Renal cortex interstitium (tissue), 15 donors: ENCODE measurements at places on chromosomes 6 and 20. TPM values are rescaled to one million over a fixed set of nuclear protein-coding genes. Genes with fewer than 3 reads are reported as not detected.

CCN6 gene
- 3.3 TPM for polyA plus RNA-seq

VWA7 gene
- polyA plus RNA-seq, result 13.9 TPM

KIF6 gene
- polyA plus RNA-seq, result 4.0 TPM

- no peak for DNase-seq
These were observed 101.8 kb downstream of the TRERF1 start for GRCh38 chr6:42349753-42350511.

DNA sequence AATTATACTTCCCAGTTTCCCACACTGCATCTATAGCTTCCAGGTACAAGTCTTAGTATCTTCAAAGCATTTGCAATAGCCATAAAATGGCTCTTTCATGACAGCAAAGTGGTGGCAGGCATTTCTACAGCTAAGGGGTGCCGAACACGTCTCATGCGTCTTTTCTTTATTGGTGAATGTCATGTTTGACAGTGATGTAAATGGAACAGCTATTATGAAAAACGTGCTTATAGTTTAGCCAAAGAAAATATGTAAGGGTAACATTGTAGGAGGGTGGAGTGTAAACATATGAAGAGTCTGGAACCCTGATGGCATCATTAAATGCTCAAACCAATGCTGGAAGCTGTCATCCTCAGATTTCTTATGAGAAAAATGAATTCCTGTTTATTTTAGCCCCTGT is 37.9 kb downstream of the COL11A2 start:
- no peak for DNase-seq

GRCh38 chr6:140281236-140281635 is 906.8 kb upstream of the CITED2 start:
- no peak for DNase-seq

- no peak for DNase-seq
These were observed 329.2 kb downstream of the DHX35 start for GRCh38 chr20:39291301-39291700.

- no peak for DNase-seq
These were observed 672.4 kb upstream of the MARCKS start for GRCh38 chr6:113184736-113185135.

- DNase-seq, result no peak
These were observed 5.1 kb downstream of the PERP start for GRCh38 chr6:138101946-138102731.

DNA sequence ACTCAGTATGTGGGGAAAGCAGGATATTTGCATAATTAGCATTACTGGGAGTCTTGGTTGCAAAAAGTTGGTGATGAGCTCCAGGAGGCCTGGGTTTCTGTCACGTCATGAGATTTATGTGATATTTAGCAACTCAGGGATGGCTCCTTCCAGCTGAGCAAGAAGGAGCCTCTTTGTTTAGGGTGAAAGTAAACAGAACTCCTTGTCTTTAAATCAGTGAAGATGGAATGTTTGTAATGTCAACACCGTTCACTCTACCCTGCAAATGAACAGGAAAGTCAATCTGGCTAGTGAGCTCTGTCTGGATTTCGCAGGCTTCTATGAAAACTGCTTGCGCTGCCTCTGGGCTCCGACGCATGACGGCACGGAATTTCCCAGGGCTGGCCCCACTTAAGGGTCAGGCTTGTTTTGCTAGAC is 86.9 kb downstream of the PXDC1 start:
- peak; percentile 24 for DNase-seq
